ENCODE measurements at places on chromosomes 12 and 14. TPM values are rescaled to one million over a fixed set of nuclear protein-coding genes. Genes with fewer than 3 reads are reported as not detected.

GLT1D1 gene
- total RNA-seq: not detected

KRT86 gene
- total RNA-seq: not detected

P2RX2 gene
- not detected for total RNA-seq

SNRNP35 gene
- total RNA-seq: 12.2 TPM

CLEC14A gene
- total RNA-seq: 1.2 TPM

RD3L gene
- total RNA-seq: not detected

PARPBP gene
- 4.2 TPM for total RNA-seq

PABPN1 gene
- total RNA-seq: 104 TPM

SERPINA10 gene
- total RNA-seq: not detected
